ENCODE measurements at places on chromosomes 2 and 18.

GRCh38 chr2:175619179-175620045 is 382.7 kb downstream of the LNPK start:
- no peak for DNase-seq

DNA sequence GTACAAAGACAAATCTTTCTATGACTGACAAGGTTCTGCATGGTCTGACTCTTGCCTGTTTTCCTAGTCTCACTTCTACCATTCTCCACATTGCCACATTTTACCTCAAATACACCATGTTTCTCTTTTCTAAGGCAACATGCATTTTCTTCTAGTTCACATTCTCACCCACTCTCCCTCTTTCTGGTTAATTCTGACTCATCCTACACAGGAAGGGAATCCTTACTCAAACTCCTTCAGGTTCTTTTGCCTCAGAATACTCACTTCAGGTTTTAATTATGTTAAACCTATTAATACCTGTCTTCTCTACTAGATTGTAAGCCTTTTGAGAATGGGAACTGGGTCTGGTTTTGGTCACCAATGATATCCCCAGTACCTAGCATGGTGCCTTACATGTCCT is 47.2 kb downstream of the MAP2 start:
- peak; percentile 58 for DNase-seq

- no peak for DNase-seq
Measured at GRCh38 chr18:46625069-46625468, 32.0 kb downstream of the LOXHD1 start.

DNA sequence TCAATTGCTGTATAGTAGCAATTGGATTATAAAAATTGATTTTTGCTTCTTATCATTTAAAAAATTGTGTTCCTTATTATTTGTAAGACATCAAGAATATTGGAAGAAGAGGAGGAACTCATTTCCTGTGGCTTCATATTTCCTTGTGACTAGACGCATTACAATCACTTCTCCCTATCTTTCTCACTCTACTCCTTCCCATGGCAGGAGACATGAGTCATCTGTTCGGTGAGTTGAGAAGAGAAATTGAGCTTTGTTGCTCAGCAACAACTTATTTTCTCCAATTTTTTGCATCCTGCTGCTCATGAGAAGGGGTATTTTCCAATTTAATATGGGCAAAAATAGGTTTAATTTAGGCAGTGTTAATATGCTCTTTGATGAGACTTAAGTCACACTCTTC is 1783.9 kb downstream of the SUCLG1 start:
- DNase-seq: peak; percentile 45

GRCh38 chr18:12308386-12309100 is 502 bp downstream of the TUBB6 start:
- peak; percentile 84 for DNase-seq
